ENCODE measurements at places on chromosomes 2 and 18.

- DNase-seq, result no peak
Measured at GRCh38 chr2:56199492-56199891, 15.7 kb downstream of the CCDC85A start.

GRCh38 chr2:201908901-201909300 lies 102.6 kb downstream of the CDK15 start:
- no peak for DNase-seq

GRCh38 chr2:233270366-233270765 lies 18.9 kb downstream of the ATG16L1 start:
- no peak for DNase-seq

DNA sequence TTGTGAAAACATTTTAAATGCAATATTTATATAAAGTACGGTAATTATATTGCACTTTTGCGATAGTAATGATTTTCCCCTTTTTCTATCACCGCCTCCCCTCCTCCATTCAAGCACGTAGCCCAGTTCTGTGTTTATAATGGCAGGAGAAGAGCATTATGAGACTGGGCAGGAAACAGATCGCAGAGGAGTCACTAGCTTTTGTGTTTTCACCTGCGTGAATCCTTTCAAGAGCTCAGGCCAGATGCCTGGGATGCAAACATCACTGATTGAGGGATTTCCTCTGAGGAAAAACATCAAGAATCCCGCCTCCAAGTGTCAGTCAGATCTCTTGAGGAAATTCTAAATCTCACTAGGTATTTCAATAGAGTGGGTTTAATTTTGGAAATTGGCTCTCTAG lies 178.4 kb upstream of the FN1 start:
- no peak for DNase-seq

DNA sequence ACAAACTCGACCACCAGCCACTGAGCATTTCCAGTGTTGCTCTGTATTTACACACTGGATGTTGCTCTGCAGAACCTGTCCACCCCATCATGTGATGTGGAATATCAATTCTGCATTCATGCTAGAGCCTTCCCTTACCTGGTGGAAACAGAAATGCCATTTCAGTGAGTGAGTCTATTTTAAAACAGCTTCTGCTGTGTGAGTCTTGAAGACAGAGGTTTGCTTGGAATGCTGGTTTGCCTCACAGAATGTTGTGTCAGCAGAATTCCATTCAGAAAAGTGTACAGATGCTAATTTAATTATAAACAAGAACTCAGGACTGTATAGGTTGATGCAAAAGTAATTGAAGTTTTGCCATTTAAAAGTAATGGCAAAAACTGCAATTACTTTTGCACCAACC lies 118.3 kb downstream of the MAP3K20 start:
- no peak for DNase-seq

DNA sequence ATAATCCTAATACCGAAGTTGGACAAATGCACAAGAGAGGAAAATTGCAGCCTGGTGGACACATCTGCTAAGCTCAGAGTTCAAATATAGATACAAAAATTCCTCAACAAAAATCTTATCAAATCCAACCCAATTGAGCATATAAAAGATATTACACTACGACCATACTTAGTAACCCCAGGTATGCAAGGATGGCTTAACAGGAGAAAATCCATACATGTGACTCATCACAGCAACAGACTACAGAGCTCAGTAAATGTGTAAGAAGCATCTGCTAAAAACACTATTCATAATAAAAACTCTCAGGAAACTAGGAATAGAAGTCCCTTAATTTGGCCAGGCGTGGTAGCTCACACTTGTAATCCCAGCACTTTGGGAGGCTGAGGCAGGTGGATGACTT lies 28.3 kb downstream of the HS6ST1 start:
- DNase-seq, result no peak

DNA sequence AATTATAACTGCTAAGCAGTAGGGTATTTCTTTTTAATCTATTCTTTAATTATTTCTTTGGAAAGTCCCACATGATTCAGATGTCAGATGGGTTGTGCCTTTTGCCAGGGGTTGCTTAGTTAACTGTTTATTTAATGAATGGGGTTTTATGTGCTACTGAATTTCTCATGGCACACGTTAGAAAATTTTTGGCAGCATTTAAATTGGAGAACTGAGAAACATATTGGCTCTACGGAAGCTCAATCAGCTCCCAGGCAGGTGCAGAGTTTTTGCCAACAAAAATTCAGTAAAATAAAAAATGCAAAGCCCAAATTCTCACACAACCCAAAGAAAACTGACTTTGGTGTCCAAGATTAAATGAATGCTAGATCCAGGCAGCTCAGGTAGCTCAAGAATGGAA lies 467.2 kb downstream of the NRXN1 start:
- no peak for DNase-seq

- no peak for DNase-seq
Measured at GRCh38 chr2:43774617-43775016, 778 bp downstream of the DYNC2LI1 start.

DNA sequence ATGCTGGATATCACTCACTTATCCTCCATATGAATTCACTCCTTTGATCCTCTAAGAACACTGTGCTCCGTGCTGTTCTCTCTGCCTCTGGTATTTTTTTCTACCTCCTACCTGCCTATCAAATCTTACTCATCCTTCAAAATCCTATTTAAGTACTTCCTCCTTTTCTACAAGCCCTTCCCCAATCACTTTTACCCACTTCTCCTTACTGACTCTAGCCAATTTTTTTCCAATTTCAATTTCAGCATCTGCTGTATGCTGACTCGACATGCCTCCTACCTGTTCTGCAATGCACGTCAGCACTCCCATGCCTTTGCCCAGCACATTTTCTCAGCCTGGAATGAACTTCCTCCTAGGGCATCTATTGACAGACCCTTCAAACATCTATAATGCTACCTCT lies 37.3 kb upstream of the LNPK start:
- DNase-seq, result no peak

- no peak for DNase-seq
Measured at GRCh38 chr2:236889791-236890704, 195.6 kb upstream of the COPS8 start.

DNA sequence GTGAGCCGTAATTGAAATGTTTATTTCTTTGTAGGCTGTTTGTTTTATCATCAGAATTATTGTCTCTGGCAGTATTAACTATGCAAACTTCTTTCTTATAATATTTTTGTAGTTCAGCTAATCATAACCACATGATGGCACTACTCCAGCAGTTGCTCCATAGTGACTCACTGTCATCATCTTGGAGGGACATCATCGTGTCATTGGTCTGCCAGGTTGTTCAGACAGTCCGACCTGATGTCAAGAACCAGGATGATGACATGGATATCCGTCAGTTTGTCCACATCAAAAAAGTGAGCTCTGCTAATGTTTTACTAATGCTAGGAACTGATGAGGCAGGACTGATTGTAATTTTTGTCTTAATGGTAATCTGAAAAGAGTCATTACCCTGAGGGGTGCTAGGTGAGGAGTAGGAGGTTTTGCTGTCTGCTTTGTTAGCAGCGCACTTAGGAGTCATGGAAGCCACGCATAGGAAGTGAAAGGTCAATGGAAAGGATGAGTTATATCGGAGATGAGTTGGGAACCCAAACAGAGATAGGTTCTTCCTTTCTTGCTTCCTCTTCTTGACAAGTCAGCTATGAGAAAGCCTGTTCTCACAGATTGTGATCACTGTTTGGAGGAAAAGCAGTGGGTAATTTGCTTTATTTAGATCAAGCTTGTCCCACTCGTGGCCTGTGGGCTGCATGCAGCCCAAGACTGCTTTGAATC lies 49.2 kb downstream of the PIKFYVE start:
- no peak for DNase-seq

DNA sequence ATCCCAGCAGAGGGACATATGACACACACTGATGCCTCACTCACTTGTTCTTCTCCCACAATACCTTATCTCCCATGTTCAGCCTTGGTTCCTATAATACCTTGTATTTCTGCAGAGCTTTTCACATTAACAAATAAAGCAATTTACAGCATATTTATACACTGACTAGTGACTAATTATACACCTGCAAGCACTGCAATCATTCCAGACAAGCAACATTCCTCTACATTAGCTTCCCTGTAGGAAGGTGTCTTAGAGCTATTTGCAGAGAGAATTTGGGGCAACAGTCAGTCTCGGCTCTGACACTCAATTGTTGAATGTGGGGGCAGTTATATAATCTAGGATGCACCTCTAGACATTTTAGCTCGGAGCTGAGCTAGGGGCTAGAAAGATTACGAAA lies 9.5 kb upstream of the INSIG2 start:
- DNase-seq, result no peak

Data from stimulated activated CD4-positive, alpha-beta T cell treated with anti-CD3 and anti-CD28 coated beads, TNF-alpha, amount 100 ng/mL, for 24 hours (primary cell).